SW 1271 (cell line): ENCODE measurements at places on chromosomes 12 and 14.

DNA sequence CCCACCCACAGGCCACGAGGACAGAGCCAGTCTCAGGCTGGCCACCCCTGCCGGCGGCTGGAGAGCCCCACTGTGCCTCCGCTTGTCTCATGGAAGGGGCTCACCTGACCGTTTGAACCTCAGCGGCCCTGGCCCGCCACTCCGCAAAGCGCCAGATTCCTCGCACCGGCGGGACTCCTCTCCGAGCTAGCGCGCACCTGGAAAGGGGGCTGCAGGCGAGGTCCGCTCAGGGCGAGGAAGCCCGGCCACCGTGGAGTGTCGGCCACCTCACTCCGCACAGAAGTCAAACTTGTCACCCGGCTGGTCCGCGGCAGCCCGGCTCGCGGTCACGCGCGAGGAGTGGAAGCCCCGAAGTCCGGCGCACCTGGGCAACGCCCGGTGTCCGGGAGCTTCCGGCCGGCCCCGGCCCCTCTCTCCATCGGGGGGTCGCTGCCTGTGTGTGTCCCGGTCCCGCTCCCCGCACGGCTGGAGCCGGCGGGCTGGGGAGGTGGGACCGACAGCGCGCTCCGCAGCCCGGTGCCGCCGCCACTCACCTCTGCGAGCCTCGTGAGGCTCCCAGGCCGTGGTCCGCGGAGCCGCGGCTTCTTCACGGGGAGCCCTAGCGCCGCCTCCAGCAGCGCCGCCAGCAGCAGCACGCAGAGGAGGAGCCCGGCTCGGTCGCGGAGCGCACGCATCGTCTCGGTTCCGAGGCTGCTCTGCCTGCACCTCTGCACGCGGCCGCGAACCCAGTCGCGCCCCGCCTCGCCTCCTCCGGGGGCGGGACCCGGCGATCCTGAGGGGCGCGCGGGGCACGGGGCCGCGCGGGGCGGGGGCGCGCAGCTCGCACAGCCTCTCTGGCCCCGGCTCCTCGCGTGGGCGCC, at the start of gene ISM2:
Gene ISM2 (minus strand): TSS at position 697 of the 860 bp plus-strand sequence. CDS start 23 bp downstream, at position 674.
- DNase-seq: no peak

DNA sequence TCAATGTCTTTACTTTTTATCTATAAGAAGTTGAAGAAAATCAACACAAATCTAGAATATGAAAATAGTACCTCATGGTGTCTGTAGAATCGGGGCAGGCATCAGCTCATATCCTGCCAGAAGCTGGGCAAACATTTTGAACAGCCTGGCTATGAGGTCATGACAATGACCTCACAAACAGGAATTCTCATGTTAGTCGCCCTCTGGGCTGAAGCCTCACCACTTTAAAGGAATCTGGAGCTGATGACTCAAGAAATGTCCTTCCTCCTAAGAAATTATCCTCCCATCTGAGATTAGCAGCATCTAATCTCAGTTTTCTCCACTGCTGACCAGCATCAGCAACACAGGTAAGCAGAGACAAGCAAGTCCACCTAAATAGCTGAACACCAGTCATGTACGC, 27.1 kb downstream of the CLIP1 start:
- DNase-seq: peak; percentile 55

DNA sequence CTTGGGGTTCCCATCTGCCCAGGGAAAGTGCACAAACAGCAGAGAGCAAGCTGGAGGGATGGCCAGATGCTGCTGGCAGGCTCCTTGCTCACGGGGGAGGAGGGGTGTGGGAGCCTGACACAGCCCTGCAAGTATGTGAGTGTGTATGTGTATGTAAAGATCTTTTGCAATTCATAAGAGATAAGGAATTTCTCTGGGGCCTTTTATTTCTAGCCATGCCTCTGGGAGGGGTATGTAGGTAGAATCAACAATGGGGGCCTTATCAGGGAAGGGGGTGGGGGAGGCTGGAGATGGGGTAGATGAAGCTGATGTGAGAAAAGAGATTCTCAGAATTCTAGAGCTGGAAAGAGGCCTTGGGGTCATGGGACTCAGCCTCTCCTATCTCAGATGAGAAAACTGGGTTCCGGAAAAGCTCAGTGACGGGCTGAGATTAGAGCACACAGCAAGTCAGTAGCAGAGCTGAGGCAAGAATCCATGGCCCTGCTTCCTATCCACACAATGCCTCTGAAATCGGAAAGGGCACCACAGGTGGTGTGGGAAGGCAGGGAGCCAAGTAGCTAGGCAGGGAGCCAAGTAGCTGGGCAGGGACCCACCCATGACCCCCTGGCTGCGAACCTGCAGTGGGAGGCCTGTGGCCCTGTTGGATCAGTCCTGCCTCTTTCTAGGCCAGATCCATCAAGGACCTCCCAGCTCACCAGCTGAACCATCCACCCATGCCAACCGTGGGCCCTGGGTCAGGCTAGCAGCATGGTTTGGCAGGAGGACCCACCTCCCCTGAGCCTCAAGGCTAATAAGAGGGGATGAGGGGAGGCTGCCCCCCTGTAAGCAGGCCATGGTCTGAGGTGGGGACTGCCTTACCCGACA, 54.7 kb downstream of the PLEKHG3 start:
- no peak for DNase-seq

- DNase-seq: no peak
Observed at GRCh38 chr12:127145929-127146789, 1120.8 kb upstream of the TMEM132C start.

- no peak for DNase-seq
Observed at GRCh38 chr14:44405011-44405486, 102.0 kb downstream of the FSCB start.

- DNase-seq: no peak
Observed at GRCh38 chr12:105329926-105330282, 587 bp upstream of the C12orf75 start.

- DNase-seq: peak; percentile 12
Observed at GRCh38 chr12:122080149-122081082, 1.9 kb downstream of the MLXIP start.

DNA sequence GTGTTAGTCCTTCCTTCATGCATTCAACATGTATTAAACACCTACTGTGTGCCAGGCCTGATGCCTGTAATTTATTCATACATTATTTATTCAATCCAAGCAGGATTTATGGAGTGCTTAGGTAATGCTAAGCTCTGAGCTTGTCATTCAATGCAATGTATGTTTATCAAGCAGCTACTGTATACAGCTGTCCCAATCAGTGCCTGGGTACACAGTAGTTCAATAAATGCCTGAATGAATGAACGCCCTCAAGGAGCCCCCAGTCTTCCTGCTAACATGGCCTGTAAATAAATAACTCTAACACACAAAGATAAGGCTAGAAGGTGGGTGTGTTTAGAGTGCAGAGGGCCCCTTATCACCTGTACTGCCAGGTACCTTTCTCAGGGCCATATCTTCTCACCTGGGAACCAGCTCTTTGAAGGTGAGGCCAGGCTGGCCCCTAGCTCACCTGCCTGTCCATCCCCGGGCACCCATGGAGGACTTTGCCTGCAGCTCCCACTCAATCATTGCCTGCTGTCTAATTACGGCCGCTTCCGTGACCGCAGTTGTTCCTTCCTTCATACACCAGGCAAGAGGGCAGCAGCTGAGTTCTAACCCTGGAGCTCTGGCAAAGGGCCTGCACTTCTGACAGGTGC, 20.0 kb upstream of the KDM2B start:
- DNase-seq: no peak

- no peak for DNase-seq
Observed at GRCh38 chr14:21313512-21313911, 33.6 kb downstream of the RPGRIP1 start.

DNA sequence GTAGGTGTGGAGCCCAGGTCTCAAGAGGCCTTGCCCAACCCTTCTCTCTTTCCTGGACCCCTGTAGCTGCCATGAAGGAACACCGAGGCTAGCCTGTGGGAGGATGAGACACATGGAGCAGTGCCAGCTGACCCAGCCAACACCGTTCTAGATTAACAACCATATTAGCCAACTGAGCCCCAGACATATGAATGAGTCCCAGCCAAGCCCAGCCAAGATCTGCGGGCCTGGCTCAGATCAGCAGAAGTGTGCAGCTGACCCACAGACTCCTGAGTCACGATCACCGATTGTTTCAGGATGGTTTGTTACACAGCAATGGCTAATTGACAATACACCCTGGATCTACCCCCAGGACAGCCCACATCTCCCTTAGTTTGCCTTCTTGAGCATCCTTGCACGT, 82.1 kb downstream of the NTF3 start:
- no peak for DNase-seq

- no peak for DNase-seq
Observed at GRCh38 chr12:40692765-40693206, 547 bp downstream of the CNTN1 start.

DNA sequence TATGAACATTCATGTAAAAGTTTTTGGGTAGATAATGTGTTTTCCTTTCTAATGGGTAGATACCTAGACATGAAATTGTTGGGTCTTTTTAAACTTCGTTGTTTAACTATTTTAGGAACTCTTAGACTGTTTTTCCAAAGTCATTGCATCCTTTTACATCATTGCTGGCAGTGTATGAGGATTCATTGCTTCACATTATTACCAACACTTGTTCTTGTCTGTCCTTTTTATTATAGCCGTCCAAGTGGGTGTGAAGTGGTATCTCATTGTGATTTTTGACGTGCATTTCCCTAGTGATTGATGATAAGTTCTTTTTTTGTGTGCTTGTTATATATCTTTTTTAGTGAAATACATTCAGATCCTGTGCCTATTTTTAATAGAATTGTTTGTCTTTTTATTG, 39.4 kb downstream of the USP15 start:
- no peak for DNase-seq

GRCh38 chr12:52423035-52423434, 11.1 kb downstream of the KRT75 start:
- DNase-seq: no peak

GRCh38 chr12:92543840-92544239, 158.9 kb upstream of the PLEKHG7 start:
- no peak for DNase-seq

- DNase-seq: no peak
Observed at GRCh38 chr14:101789222-101789621, 27.7 kb downstream of the PPP2R5C start.

- DNase-seq: no peak
Observed at GRCh38 chr14:87830443-87831096, 162.4 kb downstream of the GALC start.

- no peak for DNase-seq
Observed at GRCh38 chr12:87368259-87368658, 660.9 kb downstream of the C12orf50 start.

DNA sequence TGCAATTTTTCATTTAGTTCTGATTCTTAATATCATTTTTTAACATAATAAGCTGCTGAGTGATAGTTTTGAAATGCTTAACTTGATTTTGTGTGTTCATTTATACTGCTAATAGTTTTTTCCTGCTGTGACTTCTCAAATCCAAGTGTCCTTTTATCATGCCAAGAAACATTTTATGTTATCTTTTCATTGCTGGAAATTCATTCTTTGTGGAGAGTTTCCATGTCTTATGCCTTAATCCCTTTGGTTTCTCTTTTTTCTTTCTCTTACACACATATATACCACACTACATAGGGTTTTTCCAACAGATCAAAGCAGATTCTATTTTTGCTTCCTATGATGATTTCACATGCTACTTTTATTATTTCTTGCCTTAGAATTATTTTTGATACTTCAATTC, 981.1 kb downstream of the SLC6A15 start:
- DNase-seq: no peak

DNA sequence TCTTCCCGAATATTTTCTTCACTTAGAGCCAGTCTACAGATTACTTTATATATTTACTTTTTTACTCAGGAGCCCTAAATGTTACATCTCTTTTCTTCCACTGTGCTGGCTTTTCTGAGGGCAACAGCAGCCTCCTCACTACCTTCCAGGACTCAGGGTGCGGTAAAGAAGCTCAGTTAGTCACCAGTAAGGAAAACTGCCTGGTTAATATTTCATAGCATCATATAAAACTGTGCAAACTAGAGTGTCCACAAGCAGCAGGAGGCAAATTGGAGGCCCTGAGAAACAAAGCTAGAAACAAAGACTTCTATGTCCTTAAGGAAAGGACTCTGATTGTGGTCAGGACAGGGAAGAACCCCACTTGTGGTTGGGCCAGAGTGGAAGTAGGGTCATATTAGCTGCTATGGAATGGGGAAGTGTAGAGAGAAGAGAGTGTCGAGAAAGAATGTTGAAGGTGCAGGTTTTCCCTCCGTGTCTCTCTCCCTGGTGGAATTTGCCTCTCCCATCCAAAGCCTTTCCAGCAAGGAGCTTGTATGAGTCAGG, 220.1 kb downstream of the SLC15A4 start:
- no peak for DNase-seq

DNA sequence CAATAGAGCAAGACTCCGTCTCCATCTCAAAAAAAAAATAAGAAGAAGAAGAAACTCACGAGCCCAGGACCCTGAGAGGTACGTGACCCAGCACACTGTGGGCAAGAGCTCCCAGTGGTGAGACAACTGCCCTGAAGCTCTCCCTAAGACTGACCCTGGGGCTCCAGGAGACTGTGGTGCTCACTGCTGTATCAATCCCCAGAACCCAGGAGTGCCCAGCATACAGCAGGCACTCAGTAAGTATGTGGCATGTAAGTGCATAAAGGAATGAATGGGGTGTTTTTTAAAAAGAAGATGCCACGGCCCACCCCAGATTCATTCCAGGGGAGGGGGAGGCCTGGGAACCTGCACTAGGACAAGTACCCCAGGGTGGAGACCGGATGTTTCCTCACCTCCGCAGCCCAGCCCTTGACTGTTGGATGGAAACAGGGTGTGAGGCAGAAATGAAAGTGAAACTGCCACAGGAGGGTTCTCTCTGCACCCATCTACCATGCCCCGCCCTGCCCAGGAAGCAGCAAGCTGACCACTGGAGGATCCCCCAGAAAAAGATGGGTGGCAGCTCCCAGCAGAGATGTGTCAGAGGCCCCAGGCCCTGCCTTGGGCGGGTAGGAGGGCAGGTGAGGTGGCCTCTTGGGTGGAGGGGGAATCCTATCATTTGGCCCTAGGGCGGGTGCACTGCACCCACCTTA, 12.2 kb downstream of the ITPK1 start:
- DNase-seq: no peak

GRCh38 chr14:96583569-96584041, 81.4 kb downstream of the PAPOLA start:
- DNase-seq: no peak

GRCh38 chr12:120358412-120359100, 10.4 kb downstream of the MSI1 start:
- no peak for DNase-seq

- no peak for DNase-seq
Observed at GRCh38 chr14:26395726-26396125, 202.1 kb downstream of the NOVA1 start.

DNA sequence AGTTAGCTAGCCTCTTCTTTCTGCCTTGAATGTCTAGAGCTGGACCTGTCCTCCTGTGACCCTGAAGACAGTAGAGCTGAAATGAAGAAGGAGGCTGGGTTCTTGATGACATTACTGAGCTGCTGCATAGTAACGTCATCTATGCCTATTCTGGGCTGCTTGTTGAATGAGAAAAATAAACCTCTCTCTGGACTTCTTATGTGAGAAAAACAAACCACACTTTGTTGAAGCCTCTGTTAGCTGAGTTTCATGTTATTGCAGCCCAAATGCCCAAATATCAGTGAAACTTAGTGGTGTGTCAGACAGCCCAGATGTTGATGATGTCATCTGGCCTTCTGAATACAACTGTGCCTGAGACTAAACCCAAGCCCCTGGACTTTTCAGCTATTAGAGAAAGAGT, 67.0 kb upstream of the MAX start:
- no peak for DNase-seq
